H1 (cell line): ENCODE measurements at places on chromosomes 1 and 21. TPM values are rescaled to one million over a fixed set of nuclear protein-coding genes. Genes with fewer than 3 reads are reported as not detected.
A peak's percentile ranks its signal among the peaks of the same experiment; 100 is the strongest.

DNA sequence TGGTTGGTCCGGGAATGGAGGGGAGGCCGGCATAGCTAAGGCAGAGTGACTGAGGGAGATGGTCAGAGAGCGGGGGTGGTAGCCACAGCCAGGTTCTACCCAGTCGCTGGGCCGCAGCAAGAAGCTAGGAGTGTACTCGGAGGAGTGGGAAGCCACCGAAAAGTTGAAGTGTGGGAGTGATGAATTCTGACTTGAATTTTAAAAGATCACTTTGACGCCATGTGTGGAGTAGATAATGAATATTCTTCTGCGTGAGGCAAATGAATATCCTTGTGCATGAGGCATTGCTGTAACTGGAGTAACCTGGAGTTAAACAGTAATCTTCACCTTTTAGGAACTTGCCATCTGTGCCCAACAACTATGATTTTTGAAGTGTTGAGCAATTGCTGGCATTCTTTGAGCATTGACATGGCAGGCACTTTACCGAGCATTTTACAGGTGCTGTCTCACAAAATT lies 6.9 kb downstream of the CTPS1 start:
- no peaks in the 10 kb centered on the region for H3K27me3 ChIP-seq
- H3K27ac ChIP-seq, result no peak overlapping the region
- H3K4me3 ChIP-seq, result no peak overlapping the region
- no peak for DNase-seq

- H3K27ac ChIP-seq, result no peak overlapping the region
- peak; percentile 47 for DNase-seq
- no peak overlapping the region for H3K4me3 ChIP-seq
- H3K36me3 ChIP-seq, result no peaks in the 10 kb centered on the region
Observed at GRCh38 chr21:34367320-34367935, 3.6 kb downstream of the KCNE2 start.

- no peak overlapping the region for H3K4me3 ChIP-seq
- H3K27me3 ChIP-seq, result no peaks in the 10 kb centered on the region
- no peak overlapping the region for H3K27ac ChIP-seq
Observed at GRCh38 chr1:201791051-201791778, 37.7 kb upstream of the IPO9 start.

- H3K27ac ChIP-seq, result no peak overlapping the region
- H3K27me3 ChIP-seq, result no peaks in the 10 kb centered on the region
- H3K4me3 ChIP-seq, result no peak overlapping the region
- 0 out of 2 replicates have a peak, but pooled peaks cover 3% of the 10 kb centered on the region for H3K4me1 ChIP-seq
- H3K36me3 ChIP-seq, result no peaks in the 10 kb centered on the region
- DNase-seq, result no peak
Observed at GRCh38 chr1:8120693-8121260, 94.7 kb upstream of the ERRFI1 start.

DNA sequence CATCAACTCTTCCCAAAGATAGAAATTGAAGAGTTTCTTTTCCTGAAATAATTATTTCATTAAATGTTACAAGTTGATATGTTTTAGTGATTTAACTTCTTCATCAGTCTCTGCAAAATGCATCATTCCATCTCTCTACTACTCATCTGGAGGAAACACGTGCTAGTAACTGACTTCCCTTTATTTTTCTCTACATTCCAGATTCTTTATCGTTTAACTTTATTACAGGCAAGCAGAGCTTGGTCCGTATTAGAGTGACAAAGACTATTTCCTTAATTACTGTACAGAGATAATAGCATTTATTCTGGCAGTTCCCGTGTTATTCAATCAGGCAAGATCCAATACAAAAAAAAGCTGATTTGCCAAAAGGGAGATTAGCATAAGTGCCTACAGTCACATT lies 88.6 kb downstream of the TM2D1 start:
- no peak overlapping the region for H3K27ac ChIP-seq
- no peaks in the 10 kb centered on the region for H3K36me3 ChIP-seq
- H3K4me1 ChIP-seq, result peaks cover 7% of the 10 kb centered on the region; the same call in 1 of the 2 replicates
- H3K4me3 ChIP-seq, result no peak overlapping the region
- no peaks in the 10 kb centered on the region for H3K27me3 ChIP-seq
- no peak for DNase-seq

OLFM3 gene
- 0.19 and 0.30 TPM in 2 replicates for polyA plus RNA-seq

PROK1 gene
- 0.12 and 0.20 TPM in 2 replicates for polyA plus RNA-seq

DNA sequence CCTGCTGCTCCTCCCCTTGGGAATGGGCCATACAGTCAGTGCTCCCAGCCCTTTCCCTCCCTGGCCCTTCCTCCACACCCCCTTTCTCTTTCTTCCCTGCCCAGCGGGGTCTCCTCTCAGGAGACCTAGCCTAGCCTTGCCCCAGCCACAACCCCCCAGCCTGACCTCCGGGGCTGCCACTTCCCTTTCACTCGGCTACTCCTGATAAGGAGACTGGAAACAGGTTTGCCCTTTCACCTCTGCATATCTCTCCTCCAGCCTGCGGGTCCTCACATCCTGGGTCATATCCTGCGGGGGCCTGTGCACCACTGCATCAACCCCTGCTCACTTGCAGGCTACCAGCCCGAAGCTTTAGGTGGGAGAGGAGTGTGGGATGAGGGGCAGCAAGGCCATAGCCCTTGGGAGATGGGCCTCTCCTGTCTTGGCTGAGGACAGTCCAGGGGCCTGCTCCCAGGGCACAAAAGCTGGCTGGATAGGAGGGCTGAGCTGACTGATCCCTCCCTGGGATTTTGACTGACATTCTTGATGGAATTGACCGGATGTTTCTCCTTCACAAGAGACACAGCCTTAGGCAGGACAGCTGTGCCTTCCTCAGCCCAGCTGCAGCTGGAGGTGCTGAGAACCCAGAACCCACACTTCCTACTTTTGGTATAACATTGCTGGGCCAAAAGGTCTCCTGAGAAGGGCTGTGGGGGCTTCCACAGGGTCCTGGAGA lies 19.2 kb upstream of the ALX3 start:
- H3K27me3 ChIP-seq, result peaks cover 39% of the 10 kb centered on the region
- no peaks in the 10 kb centered on the region; the same call in 1 of the 2 replicates for H3K4me1 ChIP-seq
- no peaks in the 10 kb centered on the region for H3K36me3 ChIP-seq
- no peak overlapping the region for H3K27ac ChIP-seq

CRYBG2 gene
- polyA plus RNA-seq, result 14.2 and 22.1 TPM in 2 replicates

DNA sequence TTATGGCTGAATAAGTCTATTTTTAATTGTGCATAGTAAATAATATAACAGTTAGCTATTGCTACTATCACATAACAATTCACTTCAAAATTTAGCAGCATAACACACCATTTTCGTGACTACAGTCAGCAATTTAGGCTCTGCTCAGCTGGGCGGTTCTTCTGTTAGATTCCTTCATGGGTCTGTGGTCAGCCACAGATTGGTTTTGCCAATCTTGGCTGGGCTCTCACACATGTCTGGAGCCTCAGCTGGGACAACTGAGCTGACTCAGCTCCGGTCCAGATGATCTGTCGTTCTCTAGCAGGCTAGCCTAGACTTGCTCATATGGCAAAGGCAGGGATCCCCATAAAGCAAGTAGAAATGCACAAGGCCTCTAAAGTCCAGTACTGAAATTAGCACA lies 15.1 kb upstream of the CDC42BPA start:
- no peak overlapping the region for H3K4me3 ChIP-seq
- no peaks in the 10 kb centered on the region for H3K27me3 ChIP-seq

GPR37L1 gene
- polyA plus RNA-seq, result 0.23 and 0.25 TPM in 2 replicates

DNA sequence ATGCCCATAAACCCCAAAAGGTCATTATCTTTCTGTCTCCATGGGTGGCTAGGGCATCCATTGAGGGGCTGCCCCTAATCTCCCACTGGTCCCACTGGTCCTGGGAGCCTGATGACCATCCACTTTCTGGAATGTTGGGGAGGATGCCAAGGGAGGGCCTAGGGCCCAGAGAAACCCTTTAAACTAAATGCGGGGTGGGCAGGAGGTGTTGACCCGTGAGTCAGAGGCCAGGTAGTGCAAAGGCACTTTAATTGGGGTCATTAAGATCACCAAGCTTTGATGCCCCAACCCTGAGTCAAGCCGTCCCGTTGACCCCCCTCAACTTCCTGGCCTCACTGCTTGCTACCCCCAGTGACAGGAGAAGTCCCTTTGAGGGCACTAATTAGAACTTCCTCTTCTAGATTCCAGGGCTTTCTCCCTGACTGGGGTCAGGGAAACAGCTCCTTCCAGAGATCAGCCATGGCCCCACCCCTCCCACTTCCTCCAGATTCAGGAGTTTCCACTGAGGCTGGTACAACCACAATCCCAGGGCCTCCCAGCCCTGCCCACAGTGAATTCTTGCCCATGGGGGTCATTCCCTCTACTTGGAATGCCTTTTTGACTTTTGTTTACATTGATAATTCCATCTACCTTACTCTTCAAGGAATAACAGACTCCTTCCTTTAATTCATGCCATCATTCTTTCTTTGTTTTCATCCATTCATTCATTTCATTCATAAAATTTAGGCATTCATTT lies 15.5 kb upstream of the SERINC2 start:
- H3K27ac ChIP-seq, result no peak overlapping the region
- H3K27me3 ChIP-seq, result no peaks in the 10 kb centered on the region

SPRR5 gene
- polyA plus RNA-seq, result not detected in 2 replicates

DNA sequence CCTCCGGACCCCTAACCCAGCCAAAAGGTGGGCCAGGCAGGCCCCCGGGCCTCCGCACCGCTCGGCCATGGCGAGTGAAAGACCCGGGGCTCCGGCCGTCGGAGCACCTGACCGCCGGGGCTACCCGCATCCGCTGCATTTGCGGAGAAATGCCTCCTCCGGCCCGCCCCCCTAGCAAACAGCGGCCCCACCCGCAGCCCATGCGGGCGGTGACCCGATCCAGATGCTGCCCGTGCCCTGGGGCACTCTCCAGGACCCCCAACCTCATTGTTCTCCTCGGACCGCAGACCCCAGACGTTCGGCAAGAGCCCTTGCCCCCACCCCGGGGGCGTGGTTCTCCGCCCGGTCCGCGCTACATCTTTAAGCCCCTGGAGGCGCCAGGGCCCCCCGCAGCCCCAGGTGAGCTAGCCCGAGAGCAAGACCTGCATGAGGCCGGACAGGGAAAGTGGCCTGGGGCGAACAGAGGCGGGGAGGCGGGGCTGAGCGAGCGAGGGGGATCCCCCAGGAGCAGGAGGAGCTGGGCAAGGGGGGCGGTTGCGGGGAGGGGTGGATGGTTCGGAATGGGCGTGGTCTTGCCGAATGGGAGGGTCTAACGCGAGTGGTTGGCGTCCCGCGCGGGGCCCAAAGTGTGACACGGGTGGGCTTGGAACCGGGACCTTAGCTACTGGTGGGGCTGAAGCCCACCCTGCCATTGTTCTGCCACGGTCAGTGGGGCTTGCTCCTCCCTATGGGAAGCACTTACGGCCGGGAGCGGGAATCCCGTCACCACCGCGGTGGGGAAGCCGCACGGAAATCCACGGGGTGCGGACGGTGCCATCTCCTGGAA lies 6.3 kb upstream of the CRYBG2 start:
- H3K4me3 ChIP-seq, result peak overlapping the region; percentile 63
- H3K36me3 ChIP-seq, result no peaks in the 10 kb centered on the region
- no peak overlapping the region for H3K27ac ChIP-seq
- H3K4me1 ChIP-seq, result peaks cover 21% of the 10 kb centered on the region
- peaks cover 13% of the 10 kb centered on the region for H3K27me3 ChIP-seq
- peak; percentile 86 for DNase-seq

DNA sequence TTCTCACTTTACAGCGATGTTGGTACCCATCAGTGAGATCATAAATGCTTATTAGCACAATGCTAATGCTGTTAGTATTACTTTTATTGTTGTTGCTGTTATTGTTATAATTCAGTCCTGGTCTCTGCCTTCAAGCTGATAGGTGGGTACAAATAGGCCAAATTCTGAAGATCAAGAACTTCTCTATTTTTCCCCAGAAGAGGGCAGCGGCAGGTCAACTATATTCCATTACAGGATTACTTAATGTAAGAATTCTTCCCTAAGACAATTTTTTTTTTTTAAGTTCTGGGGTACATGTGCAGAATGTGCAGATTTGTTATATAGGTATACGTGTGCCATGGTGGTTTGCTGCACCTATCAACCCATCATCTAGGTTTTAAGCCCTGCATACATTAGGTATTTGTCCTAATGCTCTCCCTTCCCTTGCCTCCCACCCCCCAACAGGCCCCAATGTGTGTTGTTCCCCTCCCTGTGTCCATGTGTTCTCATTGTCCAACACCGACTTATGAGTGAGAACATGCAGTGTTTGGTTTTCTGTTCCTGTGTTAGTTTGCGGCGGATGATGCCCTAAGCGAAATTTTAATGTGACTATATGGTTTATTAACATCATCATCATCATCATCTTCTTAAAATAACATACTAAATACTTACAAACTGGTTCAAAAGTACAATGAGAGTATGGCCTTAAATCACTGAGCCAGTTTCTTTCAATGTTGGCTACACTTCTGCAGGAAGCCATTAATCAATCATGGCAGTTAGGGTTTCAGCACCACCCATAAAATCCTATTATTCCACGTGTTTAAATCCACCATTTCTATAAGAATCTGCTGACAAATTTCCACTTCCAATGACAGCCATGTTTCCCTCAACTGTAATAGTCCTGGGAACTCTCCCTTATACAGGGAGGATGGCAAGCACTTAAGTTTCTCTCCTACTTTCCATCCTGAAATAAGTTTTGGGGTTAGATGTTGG lies 19.2 kb downstream of the SLC19A2 start:
- no peak overlapping the region for H3K27ac ChIP-seq
- H3K36me3 ChIP-seq, result peaks cover 17% of the 10 kb centered on the region; the same call in 1 of the 2 replicates
- no peaks in the 10 kb centered on the region for H3K4me1 ChIP-seq
- no peaks in the 10 kb centered on the region for H3K27me3 ChIP-seq
- H3K4me3 ChIP-seq, result no peak overlapping the region
- no peak for DNase-seq

DNA sequence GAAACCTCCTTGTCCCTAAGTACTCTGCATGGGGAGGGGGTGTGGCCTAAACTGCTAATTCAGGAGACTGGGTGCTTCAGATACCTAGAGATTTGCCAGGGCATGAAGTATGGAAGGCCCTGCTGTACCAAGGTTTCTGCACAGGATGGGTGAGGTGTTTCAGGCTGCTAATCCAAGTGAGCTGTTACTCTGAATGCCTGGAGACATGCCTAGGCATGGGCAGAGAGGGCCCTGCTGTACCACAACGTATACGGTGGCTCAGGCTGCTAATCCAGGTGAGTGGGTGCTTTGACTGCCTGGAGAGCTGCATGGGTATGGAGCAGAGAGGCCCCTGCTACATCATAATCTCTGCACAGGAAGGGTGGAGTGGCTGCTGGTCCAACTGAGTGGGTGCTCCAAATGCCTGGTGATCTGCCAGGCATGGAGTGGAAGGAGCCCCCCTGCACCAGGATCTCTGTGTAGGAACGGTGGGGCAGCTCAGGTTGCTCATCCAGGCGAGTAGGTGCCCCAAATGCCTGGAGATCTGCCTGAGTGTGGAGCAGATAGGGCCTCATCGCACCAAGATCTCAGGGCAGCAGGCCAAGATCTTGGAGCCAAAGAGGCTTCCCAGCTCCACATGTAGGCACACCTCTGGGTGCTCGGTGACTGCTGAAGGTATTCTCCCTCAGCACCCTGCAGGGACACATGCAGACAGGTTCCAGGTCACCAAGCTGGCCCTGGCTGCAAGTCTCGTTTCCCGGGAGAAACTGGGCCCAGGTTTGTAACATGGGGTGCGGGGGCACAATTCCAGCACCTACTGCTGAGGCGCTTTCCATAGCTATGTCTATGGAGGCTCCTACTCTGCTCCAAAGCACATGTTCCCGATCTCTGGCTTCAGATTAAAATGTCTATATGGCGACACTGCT lies 252.5 kb upstream of the PLXNA2 start:
- no peak for DNase-seq
- H3K27me3 ChIP-seq, result no peaks in the 10 kb centered on the region
- H3K36me3 ChIP-seq, result no peaks in the 10 kb centered on the region
- no peak overlapping the region for H3K4me3 ChIP-seq
- no peak overlapping the region for H3K27ac ChIP-seq

ANKRD65 gene
- polyA plus RNA-seq, result 1.7 and 2.0 TPM in 2 replicates

GRCh38 chr1:158035976-158036583 lies 42.6 kb downstream of the KIRREL1 start:
- H3K27me3 ChIP-seq, result no peaks in the 10 kb centered on the region
- no peaks in the 10 kb centered on the region for H3K36me3 ChIP-seq
- H3K4me3 ChIP-seq, result no peak overlapping the region
- peaks cover 3% of the 10 kb centered on the region for H3K4me1 ChIP-seq
- no peak overlapping the region; the same call in 1 of the 2 replicates for H3K27ac ChIP-seq
